Glomerular endothelial cell (primary cell): ENCODE measurements at places on chromosomes 4 and X. TPM values are rescaled to one million over a fixed set of nuclear protein-coding genes. Genes with fewer than 3 reads are reported as not detected.
A peak's percentile ranks its signal among the peaks of the same experiment; 100 is the strongest.

GRCh38 chr4:80144676-80145470 lies 52.4 kb upstream of the PRDM8 start:
- DNase-seq, result no peak

DNA sequence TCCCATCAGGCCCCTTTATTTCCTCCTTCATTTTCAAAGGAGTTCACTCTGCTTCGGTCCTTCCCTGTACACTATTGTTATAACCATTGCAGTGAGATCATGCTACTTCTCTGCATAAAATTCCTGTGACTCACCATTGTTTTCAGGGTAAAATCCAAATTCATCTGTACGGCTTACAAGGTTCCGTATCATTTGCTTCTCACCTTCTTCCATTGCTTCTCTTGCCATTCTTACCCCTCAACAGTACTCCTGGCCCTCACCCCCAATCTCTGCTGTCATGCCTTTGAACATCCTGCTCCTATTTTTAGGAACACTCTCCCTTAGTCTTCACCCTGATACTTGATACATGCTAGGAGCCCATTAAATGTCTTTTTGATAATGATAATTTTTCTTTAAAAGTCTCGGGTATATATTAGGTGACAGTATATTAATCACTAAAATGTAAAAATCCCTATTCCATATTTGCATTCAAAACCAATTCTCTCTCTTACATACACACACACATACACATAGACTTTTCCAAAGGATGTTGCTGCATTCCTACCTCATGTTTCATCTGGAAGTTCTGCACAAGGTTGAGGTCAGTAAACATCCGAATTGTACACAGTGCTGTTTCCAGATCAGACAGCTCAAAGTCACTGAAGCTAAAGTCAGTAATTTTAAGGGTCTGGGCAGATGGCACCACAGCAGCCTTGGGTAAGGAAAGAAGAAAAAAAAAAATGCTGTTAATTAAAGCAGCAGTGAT lies 103.4 kb downstream of the PDE5A start:
- peak; percentile 75 for DNase-seq

DNA sequence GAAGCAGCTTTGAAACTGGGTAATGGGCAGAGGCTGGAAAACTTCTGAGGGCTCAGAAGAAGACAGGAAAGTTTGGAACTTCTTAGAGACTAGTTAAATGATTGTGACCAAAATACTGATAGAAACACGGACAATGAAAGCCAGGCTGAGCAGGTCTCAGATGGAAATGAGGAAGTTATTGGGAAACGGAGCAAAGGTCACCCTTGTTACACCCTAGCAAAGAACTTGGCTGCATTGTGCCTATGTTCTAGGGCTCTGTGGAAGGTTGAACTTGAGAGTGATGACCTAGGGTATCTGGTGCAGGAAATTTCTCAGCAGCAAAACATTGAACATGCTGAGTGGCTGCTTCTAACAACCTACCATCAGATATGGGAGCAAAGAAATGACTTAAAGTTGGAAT lies 50.8 kb upstream of the FBXW7 start:
- DNase-seq, result no peak

DNA sequence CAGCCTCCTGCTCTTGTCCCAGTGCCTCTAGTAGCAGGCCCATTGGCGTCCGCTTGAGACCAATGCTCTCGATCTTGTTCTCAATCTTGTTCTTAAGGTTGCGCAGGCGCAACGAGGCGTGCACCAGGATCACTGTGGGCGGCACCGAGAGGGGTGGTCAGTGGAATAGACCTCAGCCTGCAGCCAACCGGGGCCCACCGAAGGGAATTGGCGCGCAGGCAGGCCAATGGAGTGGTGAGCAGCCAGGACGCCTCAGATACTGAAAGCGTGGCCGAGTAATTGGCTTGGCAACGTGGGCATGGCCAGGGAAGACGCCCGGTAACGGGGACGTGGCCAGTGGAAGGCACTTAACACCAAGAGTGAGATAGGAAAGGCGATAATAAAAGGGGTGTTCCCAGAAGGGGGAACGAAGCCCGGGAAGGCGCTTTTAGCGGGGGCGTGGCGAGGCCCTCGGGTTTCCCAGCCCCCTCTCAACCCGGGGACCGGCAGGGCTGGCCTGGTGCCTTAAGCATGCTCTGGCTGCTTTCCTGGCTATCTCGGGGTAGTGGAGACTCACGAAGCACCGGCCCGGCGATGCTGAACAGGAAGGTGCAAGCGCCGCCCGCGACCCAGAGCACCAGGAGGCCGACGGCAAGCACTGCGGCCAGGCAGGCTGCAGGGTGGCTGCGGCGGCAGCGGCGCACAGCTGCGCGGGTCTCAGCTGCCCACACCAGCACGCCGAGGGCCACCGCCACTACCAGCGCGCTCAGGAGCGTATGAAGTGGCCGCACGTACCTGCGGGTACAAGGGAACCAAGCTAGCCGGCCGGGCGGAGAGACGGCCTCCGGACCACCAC lies 1.7 kb downstream of the PRAF2 start:
- no peak for DNase-seq

DNA sequence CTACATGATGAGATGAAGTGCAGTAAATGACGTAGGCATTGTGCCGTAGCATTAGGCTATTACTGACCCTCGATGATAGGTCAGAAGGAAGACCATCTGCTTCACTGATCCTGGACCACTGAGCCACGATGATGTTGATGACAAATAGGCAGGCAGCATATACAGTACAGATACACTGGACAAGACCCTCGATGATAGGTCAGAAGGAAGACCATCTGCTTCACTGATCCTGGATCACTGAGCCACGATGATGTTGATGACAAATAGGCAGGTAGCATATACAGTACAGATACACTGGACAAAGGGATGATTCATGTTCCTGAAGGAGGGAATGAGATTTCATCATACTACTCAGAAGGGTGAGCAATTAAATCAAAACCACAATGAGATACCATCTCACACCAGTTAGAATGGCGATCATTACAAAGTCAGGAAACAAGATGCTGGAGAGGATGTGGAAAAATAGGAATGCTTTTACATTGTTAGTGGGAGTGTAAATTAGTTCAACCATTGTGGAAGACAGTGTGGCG lies 50.9 kb downstream of the BEND4 start:
- DNase-seq, result no peak

GRCh38 chr4:68272380-68272779 lies 26.9 kb upstream of the TMPRSS11B start:
- DNase-seq, result no peak

DNA sequence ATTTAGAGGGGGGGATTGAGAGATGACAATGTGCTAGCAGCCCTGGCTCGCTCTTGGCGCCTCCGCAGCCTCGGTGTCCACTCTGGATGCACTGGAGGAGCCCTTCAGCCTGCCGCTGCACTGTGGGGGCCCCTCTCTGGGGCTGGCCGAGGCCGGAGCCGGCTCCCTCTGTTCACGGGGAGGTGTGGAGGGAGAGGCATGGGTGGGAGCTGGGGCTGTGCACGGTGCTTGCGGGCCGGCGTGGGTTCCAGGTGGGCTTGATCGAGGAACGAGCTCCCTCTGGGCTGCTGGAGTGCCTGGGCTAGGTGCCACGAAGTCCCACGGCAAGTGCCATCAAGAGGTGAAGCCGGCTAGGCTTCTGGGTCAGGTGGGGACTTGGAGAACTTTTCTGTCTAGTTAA lies 6.9 kb downstream of the C4orf46 start:
- DNase-seq, result no peak

TMEM131L gene
- 18.4 and 18.8 TPM in 2 replicates for total RNA-seq

EVC2 gene
- total RNA-seq, result 11.0 and 11.7 TPM in 2 replicates

FAM9C gene
- total RNA-seq, result not detected in 2 replicates

SPANXN3 gene
- total RNA-seq, result not detected in 2 replicates

SLC4A4 gene
- total RNA-seq, result 0.58 and 0.76 TPM in 2 replicates

ATP5ME gene
- total RNA-seq, result 148 and 199 TPM in 2 replicates
